ENCODE measurements at places on chromosomes 5 and 9.

GRCh38 chr9:69081261-69081660, 45.7 kb downstream of the FXN start:
- no peak for DNase-seq

GRCh38 chr5:59579824-59580167, 313.7 kb downstream of the PDE4D start:
- DNase-seq, result no peak

- no peak for DNase-seq
Measured at GRCh38 chr9:38259056-38259455, 133.4 kb upstream of the ALDH1B1 start.

- no peak for DNase-seq
Measured at GRCh38 chr5:62298118-62298517, 7.9 kb upstream of the KIF2A start.

- no peak for DNase-seq
Measured at GRCh38 chr5:62538017-62538942, 40.3 kb upstream of the LRRC70 start.

- DNase-seq, result no peak
Measured at GRCh38 chr9:93254806-93255493, 71.0 kb downstream of the WNK2 start.

DNA sequence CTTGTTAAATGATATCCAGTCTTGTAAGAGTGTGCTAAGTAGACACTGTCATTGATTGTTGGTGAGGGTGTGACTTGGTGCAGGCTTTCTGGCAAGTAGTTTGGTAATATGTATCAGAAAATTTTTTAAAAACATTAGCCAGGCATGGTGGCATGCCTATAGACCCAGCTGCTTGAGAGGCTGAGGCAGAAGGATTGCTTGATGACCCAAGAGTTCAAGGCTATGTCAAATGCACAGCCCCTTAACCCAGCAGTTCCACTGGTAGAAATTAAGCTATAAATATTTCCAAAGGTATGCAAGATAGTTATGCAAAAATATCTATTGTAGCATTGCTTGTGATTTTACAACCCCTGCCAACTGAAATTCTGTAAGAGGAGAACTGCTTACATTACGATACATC, 24.2 kb downstream of the ZBTB43 start:
- DNase-seq, result no peak

DNA sequence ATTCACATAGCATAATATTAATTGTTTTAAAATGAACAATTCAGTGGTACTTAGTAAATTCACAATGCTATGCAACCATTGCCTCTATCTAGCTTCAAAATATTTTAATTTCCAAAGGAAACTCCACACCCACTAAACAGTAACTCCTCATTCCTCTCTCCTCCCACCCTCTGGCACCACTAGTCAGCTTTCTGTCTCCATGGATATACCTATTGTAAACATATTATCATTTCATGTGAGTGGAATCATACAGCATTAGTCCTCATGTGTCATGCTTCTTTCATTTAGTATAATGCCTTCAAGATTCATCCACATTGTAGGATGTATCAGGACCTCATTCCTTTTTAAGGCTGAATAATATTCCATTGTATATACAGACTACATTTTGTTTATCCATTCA, 48.6 kb downstream of the PHF2 start:
- no peak for DNase-seq

DNA sequence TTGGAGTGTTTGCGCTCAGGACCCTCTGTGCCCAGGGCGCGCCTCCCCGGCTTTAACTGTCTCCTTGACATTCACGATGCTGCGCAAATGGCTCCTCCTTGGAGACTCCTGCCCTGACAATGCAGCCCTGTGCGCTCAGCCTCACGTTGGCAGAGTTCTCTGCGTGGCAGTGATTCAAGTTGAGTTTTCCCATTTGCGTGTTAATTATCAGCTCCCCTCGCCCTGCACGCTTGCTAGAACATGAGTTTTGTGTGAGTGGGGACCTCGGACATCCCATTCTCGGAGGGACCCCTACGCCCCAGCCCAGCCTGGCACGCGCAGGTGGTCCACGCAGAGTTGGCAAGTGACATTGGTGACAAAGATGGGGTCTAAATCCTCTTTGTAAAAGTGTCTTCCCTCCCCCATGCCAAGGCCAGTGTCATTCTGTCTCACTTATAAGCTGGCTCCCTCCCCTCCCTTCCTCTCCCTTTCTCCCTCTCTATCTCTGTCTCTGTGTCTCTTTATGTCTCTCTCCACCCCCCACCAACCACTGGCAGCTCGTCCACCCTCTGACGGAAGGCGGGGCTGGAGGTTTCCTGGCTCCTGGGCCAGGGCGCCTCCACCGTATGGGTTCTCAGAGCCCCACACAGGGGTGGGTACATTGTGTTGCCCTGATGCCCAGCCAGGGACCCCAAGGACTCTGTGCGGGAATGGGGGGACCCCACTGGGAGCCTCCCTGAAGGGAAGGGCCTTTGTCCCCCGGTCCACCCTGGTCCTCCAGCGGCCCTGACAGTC, 169.3 kb downstream of the OLFM1 start:
- no peak for DNase-seq

GRCh38 chr5:113778147-113778546, 264.7 kb downstream of the YTHDC2 start:
- no peak for DNase-seq

- no peak for DNase-seq
Measured at GRCh38 chr9:82597241-82598203, 465.4 kb downstream of the RASEF start.

- no peak for DNase-seq
Measured at GRCh38 chr5:72194846-72195245, 87.6 kb downstream of the MAP1B start.

- no peak for DNase-seq
Measured at GRCh38 chr9:30482499-30482898, 1901.9 kb upstream of the ACO1 start.

GRCh38 chr5:157475432-157475831, 15.4 kb downstream of the NIPAL4 start:
- no peak for DNase-seq

GRCh38 chr5:131986161-131986912, 25.1 kb downstream of the ACSL6 start:
- DNase-seq, result no peak

GRCh38 chr5:31133488-31133887, 60.0 kb upstream of the CDH6 start:
- no peak for DNase-seq

DNA sequence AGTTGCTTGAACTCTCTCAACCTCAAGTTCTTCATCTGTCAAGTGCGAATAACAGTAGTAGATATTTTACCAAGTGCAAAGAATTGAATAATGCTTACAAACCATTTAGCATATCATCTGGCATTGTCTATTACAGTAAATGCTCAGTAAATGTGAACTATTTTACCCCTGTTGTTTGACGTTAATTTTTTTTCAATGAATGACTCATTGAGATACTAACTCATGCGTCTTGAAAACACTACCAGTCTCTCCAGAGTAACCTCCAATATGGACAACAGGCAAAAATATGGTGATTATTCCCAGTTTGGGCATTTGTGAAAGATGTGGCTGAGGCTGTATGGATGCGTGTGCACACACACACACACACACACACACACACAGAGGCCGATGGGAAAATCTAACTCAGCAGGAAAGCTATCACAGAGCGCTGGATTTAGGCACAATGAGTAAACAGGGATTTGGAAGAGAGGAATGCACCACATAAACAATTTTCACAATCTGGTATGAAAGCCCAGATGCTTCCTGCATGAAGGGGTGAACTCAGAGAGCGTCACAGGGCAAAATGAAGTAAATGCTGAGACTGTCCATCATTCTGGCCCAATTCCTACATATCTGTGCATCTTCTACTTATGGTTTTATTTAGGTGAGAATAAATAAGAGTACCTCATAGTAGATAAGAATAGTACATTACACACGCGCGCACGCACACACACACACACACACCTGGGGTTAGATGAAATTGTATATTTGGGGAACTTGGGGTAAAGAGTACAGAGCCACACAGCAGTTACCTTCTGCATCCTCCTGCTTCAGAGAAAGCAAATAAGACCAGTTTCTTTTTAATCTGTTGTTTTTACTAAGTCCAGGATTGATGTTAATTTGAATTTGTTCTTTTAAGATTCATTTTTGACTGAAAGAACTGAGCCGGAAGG, 128.7 kb downstream of the PALM2AKAP2 start:
- no peak for DNase-seq

All from SIG-M5 (cell line).